ENCODE measurements at places on chromosomes 12 and 14. TPM values are rescaled to one million over a fixed set of nuclear protein-coding genes. Genes with fewer than 3 reads are reported as not detected.

RAD51AP1 gene
- total RNA-seq, result 7.1 TPM

DNA sequence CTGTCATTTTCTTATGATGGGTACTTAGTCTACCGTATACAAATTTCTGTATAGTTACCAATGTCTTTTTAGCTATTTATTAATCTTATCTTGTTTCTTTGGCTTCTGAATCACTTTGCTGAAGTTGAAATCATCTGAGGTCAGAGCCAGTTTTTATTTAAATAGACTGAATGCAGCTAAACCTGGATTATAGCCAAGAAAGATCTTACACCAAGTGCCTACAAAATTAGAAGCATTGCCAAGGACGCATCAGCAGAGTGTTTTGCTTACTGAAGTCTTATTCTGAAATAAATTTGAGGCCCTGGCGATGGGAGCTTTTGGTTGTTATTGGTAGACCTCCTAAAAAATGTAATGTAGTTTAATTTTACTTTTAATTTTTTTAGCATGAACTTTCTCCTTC lies 128.2 kb downstream of the RGS6 start:
- DNase-seq, result peak; percentile 15

- peak; percentile 6 for DNase-seq
Measured at GRCh38 chr14:40870252-40870651, 736.4 kb upstream of the LRFN5 start.

DNA sequence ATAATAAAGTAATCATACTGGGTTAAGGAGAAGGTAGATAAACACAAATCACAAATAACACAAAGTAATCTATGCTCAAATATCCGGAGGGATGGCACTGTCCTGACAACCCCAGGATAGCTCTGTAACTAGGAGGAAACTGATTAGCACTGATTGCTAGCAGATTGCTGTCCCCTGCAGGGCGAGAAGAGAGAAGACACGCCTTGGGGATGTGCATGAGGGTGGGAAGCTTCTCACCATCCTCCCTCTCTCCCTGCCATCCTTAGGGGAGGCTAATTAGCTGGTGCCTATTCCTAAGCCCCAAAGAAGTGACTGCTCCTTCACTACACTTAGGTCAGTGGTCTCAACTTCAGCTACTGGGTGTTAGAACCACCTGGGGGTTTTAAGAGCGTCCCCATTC lies 27.0 kb upstream of the TMEM260 start:
- DNase-seq, result no peak

DNA sequence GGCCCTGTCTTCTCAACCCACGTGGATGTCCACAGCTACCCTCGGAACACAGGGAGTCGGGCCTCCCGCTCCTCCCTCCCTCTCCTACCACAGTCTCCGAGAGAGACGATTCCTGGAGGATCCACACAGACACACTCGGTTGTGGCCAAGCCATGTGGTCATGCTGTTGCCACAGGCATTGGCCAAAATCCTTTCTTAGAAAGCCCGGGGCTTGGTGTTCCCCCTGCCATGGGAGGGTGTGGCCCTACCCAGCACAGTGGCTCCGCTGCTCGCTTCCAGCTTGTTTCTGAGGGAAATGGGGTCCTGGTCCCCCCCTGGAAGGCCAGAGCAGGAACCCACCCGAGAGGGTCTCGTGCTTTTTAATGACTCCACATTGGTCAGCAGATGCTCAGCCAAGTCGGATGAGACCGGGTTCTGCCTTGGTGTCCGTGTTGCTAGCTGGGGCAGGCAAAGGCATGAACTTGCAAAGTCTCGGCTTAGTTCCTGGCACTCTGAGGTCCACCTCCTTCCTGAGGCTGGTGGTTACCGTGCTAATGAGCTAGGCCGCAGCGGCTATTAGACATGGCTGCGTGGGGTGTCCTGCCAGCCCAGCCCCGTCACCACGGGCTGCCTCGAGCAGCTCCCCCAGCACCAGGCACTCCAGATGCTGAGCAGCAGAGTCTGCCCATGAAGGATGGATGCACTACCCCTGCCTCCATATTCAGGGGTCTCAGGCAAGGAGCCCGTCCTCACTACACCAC lies 46.8 kb upstream of the MEG3 start:
- no peak for DNase-seq

DNA sequence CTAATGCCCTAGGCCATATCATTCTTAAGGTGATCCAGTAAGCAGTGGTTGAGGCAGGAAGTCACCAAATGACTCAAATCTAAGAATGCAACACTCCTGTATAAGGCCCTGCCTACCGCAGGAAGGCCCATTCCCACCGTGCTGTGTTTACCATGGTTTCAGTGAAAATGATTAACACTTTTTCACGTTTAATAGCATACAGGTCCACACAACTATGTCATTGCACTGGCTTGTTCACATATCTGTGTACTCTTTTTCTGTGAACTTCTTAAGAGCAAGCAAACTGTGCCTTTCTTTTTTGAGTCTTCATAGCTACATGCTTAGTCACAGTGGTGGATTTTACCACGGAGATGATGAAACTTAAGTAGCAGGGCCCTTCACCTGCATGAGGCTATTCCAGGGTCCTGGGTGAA lies 214.9 kb downstream of the CNTN1 start:
- peak; percentile 54 for DNase-seq

KTN1 gene
- total RNA-seq, result 165 TPM

DIO3 gene
- total RNA-seq, result not detected

DNA sequence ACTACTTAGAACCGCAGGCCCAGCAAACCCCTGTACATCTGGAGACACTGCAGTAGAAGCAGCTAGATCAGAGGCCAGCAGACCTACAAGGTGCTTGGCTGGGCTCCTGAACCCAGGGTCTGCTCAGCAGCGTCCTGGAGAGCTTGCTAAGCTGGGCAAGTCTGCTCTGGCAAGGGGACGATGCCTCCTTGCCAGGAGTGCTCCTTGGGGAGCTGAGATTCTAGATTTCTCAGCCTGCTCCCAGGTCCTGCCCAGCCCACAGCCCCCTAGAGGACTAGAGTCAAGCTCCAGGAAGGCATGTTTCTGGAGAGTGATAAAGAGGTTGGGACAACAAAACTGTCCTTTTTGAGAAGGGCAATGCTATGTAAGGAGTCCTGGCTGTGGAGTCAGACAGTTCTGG lies 60.3 kb downstream of the HSPB8 start:
- DNase-seq, result no peak

GPRC5D gene
- total RNA-seq, result not detected

TMEM63C gene
- total RNA-seq, result 5.1 TPM

SLC25A47 gene
- not detected for total RNA-seq

NID2 gene
- not detected for total RNA-seq

NAV3 gene
- total RNA-seq, result 7.1 TPM

EPYC gene
- total RNA-seq, result not detected

GRCh38 chr14:105397350-105397931 lies 897 bp upstream of the TEX22 start:
- DNase-seq, result no peak

TAS2R46 gene
- 1.1 TPM for total RNA-seq

DNA sequence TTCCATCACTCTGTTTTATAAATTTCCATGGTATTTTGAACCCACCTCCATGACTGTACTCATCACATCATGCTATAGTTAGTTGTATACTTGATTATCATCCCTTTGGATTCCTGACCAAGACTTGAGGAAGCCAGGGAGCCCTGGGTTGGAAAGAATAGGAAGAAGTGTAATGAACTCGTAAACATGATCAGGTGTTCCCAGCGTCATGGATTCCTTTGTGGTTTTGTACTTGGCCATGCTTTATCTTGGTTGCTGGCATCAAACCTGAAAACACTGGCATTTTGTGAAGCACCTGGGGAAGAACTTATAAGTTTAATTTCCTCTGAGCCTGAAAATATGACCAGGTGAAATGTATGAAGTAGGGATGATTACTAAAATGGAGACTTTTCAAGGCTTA lies 76.4 kb downstream of the CHST11 start:
- no peak for DNase-seq

- no peak for DNase-seq
Measured at GRCh38 chr14:100623557-100623956, 36.3 kb upstream of the BEGAIN start.

GRCh38 chr12:115687094-115687493 lies 590.4 kb downstream of the MED13L start:
- DNase-seq, result no peak

GRCh38 chr14:34436960-34437728 lies 24.9 kb downstream of the SPTSSA start:
- DNase-seq, result no peak

- no peak for DNase-seq
Measured at GRCh38 chr14:32571995-32572866, 243.1 kb downstream of the AKAP6 start.

MFAP5 gene
- total RNA-seq, result 0.64 TPM

DNA sequence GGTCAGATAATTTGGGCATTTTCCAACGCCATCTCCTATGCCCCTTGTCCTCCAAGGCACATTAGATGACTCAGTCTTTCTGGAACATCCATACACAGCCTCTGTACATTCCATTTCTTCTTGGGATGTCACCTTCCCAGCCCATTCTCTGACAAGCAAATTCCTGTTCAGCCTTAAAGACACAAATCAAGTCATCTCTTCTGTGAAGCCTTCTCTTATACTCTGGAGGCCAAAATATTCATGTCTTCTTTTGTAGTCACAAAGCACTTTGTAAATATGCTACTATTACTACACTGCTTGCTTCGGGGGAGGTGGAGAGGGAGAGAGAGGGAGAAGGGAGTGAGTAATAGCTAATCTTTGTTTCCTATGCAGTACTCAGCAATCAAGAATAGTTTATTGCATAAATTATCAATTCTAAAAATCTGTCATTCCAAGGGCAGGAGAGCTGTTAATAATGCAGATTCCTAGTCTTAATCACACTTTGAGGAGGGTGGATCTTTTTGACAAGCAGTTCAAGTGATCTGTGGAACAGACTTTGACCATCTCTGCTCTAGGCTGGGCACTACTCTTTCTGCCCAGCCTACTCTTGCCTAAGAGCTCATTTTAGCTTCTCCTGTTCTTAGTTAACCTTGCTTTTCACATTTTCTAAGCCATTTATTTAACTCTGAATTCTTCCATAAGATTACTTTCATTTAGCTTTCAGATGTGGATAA lies 27.9 kb downstream of the KCNMB4 start:
- DNase-seq, result peak; percentile 65

BICDL1 gene
- 20.7 TPM for total RNA-seq

MEG3 gene
- not detected for total RNA-seq

TMEM106C gene
- 50.0 TPM for total RNA-seq

IL26 gene
- not detected for total RNA-seq

KIF5A gene
- 0.56 TPM for total RNA-seq

GRCh38 chr14:67529947-67530935 lies 2.8 kb upstream of the PLEKHH1 start:
- no peak for DNase-seq

SLC17A8 gene
- not detected for total RNA-seq

PTGDR gene
- not detected for total RNA-seq

GRCh38 chr12:14239350-14239934 lies 126.0 kb upstream of the ATF7IP start:
- no peak for DNase-seq

ALDH2 gene
- total RNA-seq, result not detected

CISTR gene
- not detected for total RNA-seq

GRCh38 chr12:46303039-46303666 lies 34.3 kb upstream of the SLC38A1 start:
- peak; percentile 49 for DNase-seq

- peak; percentile 88 for DNase-seq
Measured at GRCh38 chr12:123905319-123905925, 67.2 kb downstream of the CCDC92 start.

DNA sequence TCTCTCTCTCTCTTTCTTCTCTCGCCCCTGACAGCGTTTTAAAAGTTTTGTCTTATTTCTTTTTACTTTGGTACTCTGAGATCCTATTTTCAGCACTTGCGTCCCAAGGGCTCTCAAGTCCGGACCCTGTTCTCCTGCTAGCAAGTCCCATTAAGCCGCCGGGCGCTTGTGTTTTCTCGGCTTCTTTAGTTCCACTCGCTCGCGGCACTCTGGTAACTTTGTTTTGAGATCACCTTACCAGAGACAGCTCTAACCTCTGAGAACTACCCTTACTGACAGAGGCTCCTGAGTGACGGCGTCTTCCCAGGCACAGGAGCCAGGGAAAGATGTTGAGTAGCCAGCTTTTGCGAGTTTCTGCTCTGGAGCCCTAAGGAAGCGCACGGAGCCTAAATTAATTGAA lies 2.7 kb upstream of the MYF5 start:
- DNase-seq, result no peak

DNA sequence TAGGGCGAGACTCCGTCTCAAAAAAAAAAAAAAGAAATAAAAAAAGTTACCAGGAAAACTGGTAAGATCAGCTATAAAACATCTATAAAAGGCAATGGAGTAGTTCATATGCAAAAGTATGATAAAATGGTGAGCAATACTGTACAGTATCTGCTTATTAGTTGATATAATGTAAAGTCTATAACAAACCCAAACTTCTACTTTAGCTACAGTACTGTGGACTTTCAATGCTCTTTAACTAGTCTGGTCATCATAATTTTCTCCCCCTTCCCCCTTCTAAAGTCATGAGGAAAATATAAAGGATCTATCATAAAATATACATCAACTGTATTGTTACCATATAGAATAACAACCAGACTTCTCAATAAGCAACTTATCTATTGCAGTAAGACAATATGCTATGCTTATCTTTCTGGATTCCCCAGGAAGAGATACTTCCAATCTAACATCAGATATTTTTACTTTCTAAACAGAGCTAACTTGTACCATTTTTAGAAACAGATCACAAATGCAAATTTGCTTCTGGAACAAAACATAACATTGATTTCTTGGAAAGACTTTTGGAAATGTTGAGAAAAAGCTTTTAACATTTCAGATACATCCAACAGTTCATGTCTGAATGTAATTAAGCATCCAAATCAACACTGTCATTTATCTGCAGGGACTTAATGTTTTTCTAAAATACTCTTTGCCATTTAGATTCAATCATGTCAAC lies 43.8 kb downstream of the MDM2 start:
- DNase-seq, result no peak

TWF1 gene
- 104 TPM for total RNA-seq

- DNase-seq, result no peak
Measured at GRCh38 chr12:113065126-113066007, 8.8 kb downstream of the DTX1 start.

DNA sequence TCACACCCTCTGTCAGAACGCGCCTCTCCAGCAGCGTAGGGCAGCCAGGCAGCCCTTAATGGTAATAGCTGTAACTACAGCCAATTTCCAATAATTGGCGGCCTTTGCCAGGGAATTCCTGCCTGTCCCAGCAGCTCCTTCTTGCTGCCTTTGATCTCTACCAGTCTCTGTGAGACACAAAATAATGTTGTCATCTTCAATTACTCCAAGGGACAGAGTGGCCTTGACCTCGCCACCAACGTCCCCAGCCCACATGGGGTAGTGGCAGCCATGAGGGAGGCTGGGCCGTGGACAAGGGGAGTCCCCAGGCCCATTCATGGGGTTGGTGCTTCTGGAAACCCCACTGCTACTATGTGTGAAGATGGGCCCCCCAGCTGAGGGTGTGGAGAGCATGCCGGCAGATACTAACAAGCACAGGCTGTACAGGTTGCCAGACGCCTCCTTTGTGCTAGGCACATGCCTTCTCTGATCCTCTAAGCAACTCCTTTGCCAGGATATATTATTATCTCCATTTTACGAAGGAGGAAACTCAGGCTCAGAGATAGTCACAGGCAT lies 17.4 kb upstream of the CLMN start:
- DNase-seq, result no peak

GRCh38 chr12:42706321-42706720 lies 116.8 kb upstream of the PRICKLE1 start:
- DNase-seq, result peak; percentile 29
